ENCODE measurements at places on chromosomes 12 and 14.

GRCh38 chr12:4985820-4986219 lies 57.9 kb upstream of the KCNA5 start:
- no peak for DNase-seq

- DNase-seq = peak; percentile 74
These were observed 8.0 kb downstream of the YY1 start for GRCh38 chr14:100246809-100247428.

GRCh38 chr14:76640923-76641395 lies 120.3 kb upstream of the VASH1 start:
- no peak for DNase-seq

DNA sequence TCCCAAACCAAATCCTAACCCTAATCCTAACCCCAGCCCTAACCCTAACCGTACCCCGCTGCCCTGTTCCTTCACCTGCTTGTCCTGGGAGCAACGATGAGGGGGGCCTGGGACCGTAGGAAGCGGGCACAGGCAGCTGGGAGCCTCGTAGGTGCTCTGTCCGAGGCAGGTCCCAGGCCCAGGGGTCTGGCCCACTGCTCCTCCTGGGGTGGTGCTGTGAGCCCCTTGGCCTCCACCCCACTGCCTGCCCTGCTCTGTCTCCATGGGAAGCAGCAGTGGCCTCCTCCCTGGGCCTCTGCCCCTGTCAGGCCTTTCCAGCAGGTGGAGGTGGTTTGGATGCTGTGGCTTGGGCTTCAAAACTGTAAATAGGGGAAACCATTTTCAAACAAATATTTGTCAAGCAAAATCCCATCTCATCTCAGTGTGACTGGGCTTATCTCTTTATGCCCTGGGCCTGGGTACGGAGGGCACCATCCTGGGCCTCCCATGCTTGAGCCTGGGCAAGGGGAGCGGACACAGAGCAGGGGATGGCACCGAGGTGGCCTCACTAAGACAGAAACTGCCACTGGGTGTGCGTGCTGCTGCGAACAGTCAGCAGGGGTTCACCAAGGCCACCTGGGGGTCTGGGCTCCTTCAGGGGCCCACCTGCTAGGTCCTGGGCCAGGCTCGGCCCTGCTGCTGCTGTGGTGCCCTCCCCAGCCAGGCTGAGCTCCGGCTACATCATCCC lies 3.7 kb upstream of the BEGAIN start:
- no peak for DNase-seq

GRCh38 chr14:99670361-99671234 lies 13.5 kb upstream of the CYP46A1 start:
- no peak for DNase-seq

GRCh38 chr14:54728700-54729527 lies 162.0 kb downstream of the SAMD4A start:
- no peak for DNase-seq

- DNase-seq = no peak
These were observed 6.2 kb upstream of the DCAF11 start for GRCh38 chr14:24108336-24108874.
